ENCODE measurements at places on chromosomes 2 and 18.

DNA sequence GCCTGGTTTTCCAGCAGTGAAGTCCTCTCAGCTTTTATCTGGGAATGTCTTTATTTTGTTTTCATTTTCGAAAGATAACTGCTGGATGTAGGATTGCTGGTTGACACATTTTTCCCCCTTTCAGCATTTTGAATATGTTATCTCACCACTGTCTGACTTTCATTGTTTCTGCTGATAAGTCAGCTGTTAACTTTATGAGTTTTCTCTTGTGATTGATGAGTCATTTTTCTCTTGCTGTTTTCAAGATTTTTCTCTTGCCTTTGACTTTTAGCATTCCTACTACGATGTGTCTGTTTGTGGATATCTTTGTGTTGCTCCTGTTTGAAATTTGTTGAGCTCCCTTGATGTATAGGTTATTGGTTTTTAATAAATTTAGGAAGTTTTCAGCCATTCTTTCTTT is 85.5 kb downstream of the AGPS start:
- DNase-seq: no peak

DNA sequence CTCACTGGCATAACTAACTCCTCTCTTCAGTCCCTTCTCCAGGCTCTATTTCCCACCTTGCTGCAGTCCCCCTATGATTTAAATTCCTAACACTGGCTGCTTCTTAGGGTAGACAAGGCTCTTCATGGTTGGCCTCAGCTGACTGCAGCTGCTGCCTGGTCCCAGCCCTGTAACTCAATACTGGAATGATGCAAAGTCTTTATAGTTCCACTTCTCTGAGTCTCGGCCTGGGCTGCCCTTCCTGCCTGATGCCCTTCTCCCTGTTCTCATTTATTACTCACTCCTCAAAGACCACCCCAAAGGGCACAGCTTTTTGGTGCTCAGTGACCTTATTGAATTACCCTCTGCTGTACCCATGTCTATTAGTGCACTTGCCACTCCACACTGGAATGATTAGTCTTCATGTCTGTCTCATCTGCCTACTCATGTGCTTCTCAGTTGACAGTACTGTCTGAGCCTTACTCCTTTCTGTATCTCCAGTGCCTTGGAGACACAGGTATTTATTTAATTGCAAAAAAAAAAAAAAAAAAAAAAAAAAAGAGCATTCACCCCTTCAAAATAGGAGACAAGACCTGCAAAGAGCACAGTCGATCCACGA is 199.4 kb upstream of the REV1 start:
- no peak for DNase-seq

DNA sequence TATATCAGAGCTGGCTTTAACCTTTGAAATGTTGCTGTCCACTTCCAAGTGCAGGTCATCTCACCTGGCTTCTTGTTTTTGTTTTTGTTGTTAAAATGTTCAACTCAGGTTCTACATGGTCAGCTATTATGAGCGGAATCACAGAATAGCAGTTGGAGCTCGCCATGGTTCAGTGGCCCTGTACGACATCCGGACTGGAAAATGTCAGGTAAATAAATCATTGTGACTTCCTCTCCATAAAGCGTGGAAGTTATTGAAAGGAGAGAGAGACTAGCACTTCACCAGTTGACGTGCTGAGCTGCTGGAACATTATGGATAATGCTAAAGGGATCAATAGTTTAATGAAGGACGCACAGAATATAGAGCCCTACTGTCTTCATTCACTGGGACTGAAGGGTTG is 184.6 kb upstream of the BOD1L2 start:
- no peak for DNase-seq

DNA sequence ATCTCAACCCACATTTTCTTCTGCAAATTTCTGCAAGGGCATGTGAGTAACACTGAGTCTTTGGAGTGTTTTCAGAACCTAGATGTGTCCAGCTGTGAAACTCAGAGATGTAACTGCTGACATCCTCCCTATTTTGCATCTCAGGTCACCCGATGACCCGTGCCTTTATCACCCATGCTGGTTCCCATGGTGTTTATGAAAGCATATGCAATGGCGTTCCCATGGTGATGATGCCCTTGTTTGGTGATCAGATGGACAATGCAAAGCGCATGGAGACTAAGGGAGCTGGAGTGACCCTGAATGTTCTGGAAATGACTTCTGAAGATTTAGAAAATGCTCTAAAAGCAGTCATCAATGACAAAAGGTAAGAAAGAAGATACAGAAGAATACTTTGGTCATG is 8.0 kb downstream of the UGT1A1 start:
- no peak for DNase-seq

DNA sequence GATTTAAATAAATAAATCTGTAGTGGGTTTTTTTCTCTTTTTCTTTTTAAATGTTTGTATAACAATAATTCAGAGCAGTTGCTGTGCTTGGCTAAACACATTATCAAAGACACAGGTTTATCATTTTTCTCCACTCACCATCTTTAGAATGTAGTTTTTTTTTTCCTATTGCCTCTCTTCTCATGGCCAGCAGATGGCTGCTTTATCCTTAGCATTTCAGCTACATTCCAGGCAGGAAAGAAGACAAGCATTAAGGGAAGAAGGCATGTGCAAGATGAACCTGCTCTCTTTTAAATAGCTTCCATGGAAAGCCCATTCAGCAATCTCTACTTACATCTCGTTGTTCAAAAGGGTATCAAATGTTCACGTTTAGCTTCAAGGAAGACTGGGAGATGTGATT is 42.6 kb downstream of the ARHGAP15 start:
- DNase-seq: peak; percentile 1

- DNase-seq: no peak
Observed at GRCh38 chr2:26000561-26001082, 18.3 kb upstream of the KIF3C start.

DNA sequence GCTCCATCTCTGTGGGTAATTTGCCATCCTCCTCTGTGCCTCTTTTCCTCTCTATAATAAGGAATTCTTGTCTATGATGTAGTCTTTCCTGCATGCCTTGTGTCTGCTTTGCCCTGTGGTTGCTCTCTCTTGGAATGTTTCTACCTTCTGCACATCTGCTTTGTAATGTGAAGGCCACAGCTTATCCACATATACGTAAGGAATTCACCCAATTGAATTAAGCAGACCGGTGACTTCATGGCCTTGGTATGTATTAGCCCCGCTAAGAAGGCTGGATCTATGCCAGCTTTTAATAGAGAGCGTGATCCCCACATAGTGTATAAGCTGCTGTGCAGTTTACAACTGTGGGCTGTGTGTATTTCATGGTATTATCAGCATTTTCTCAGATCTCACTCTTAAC is 274.7 kb downstream of the RNF144A start:
- DNase-seq: peak; percentile 95

DNA sequence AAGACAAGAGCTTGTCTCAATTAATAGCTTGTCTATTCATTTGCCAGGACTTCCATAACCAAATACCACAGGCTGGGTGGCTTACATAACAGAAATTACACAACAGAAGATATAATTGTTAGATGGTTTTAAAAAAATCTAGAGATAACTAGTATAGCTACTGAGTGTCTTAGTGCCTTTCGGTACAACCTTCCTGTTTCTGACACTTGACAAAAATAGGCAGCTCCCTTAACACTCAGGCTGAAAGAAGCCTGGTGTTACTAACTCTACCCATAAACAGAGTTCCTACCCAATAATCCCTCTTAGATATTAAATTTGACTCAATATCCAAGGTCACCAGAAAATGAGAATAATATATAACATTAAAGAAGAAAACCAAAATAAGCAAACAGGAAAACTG is 129.7 kb downstream of the BARD1 start:
- no peak for DNase-seq

- peak; percentile 68 for DNase-seq
Observed at GRCh38 chr2:170361090-170361936, 183.4 kb downstream of the MYO3B start.

- DNase-seq: peak; percentile 69
Observed at GRCh38 chr2:64876137-64876647, 113.0 kb upstream of the SLC1A4 start.

DNA sequence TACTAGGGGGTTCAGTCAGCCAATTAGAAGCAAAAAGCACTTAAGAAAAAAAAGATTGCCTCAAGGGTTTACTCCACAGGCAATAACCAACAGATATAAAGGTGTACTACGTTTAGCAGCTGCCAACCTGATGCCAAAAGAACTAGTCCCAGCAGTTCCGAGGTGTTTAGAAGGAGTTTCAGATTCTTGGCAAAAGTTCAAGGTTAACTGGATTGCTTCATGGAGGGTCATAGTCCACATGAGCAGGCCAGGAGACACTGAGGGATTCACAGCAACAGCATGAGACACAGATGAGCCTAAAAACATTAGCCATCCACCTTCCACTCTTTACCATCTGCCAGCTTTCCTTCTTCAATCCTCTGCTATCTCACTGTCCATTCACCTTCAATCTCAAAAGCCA is 4.9 kb upstream of the DNAH7 start:
- DNase-seq: no peak

DNA sequence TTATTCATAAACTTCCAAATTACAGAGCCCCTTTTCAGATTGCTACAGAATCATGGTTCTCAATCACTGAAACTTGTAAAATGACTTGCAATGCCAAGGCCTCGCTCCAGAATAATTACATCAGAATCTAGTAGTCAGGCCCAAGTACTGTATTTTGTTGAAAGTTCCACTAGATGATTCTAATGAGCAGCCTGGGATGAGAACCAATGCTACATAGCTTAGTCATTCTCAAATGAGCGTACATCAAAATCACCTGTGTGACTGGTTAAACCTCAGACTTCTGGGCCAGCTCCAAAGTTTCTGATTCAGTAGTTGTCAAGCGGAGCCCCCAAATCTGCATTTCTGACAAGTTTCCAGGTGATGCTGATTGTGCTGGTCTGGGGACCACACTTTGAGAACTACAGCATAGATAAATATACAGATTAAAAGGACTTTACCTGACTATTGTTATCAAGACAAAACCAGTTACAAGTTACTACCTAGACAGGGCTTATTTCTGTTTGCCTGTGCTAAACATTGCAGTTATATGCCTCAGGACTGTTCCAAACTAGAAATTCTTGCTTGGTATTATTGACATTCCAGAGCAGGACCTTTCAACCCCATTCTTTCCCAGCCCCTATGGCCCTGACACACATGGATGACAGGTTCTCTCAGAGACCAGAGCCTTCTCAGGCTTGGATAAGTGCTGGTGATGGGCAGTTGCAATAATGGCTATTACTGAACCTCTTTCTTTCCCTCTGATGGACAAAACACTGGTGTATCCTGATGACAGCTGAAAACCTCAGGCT is 83.1 kb downstream of the UPP2 start:
- no peak for DNase-seq

DNA sequence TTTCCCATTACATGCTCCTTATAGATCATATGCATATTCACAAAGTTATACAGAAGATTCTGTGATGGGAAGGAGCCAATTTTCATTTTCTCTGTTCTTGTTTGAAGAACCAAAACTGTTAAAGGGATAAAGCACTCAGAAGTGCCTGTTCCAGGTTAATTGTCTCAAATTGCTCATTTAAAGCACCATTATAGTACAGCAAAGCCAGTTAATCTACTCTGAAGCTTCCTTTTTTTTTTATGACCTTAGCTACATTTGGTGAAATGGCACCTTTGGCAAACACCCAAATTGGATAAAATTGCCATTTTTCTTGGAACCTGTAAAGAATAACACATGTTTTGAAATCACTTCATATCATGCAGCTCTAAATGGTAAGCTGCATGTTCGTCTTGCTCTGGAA is 1092.3 kb downstream of the BCL11A start:
- no peak for DNase-seq

GRCh38 chr2:181910028-181910831 is 18.7 kb downstream of the ITPRID2 start:
- DNase-seq: no peak

DNA sequence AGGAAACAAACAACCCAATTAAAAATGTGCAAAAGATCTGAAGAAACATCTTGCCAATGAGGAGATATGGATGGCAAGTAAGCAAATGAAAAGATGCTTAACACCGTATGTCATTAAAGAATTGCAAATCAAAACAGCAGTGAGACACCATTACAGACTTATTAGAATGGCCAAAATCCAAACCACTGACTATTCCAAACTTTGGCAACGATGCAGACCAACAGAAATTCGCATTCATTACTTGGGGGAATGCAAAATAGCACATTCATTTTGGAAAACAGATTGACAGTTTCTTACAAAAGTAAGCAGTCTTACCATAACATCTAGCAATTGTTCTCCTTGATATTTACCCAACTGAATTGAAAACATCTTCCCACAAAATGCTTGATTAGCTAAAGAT is 1118.7 kb downstream of the SUCLG1 start:
- DNase-seq: no peak

- peak; percentile 16 for DNase-seq
Observed at GRCh38 chr2:173934895-173935294, 30.3 kb downstream of the SP3 start.

DNA sequence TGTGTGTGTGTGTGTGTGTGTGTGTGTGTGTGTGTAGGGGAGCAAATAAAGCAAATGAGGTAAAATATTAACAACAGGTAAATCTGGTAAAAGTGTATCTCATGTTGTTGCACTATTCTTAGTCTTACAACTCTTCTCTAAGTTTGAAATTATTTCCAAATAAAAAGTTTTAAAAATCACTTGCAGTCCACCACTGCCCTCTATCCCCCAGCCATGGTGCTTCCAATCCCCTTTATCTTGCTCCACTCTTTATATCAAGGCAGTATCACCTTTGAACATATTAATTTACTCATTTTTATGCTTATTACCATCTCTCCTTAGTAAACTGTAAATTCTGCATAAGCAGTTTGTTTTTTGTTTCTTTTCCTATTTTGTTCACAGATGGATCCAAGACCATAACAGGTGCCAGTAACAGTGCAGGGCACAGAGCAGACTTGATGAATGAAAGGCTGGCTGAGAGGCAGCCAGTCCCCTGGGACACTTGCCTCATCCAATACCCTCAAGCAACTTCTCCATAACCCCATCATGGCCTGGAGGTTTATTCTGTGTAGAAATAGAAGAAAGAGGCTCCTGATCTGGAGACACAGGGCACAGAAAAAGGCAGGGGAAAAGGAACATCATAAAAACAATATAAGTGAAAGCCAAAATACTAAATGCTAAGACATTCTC is 67.6 kb downstream of the LDAH start:
- peak; percentile 11 for DNase-seq

- no peak for DNase-seq
Observed at GRCh38 chr2:123530004-123530403, 495.1 kb upstream of the CNTNAP5 start.

- DNase-seq: peak; percentile 7
Observed at GRCh38 chr18:25360301-25360899, 8.4 kb upstream of the ZNF521 start.

DNA sequence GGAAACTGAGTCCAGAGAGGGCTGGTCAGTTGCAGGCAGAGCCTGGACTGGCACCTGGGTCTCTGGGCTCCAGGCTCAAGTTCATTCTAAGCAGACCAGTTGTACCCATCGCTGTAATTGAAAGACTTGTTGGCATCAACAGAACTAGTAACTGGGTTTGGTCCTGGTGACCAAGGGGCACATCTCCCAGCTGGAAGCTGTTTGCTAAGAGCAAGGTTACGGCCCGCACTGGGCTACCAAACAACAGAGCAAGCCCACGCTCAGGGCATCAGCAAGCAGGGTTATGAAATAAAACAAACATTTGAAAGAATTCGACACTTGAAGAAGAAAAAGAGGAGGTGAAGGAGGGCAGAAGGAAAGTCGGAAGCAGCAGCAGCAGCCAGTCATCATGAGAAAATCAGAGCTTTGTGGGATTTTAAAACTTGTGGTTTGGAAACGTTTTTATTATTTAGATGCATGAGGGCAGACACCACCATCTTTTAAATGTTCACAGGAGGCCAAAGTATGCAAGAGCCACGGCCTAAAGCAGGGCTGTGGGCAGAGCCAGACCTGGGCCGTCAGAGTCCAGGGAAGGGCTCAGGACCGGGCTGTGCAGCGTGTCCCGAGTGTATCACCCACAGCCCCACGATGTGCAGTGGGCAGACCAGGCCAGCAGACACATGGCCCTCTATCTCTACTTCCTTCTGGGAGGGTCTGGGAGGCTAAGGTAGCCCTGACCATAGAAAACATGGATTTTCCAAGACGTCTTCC is 220.3 kb downstream of the BCL2 start:
- DNase-seq: no peak
